AG04450 (cell line): ENCODE measurements at places on chromosomes 6 and 20.

DNA sequence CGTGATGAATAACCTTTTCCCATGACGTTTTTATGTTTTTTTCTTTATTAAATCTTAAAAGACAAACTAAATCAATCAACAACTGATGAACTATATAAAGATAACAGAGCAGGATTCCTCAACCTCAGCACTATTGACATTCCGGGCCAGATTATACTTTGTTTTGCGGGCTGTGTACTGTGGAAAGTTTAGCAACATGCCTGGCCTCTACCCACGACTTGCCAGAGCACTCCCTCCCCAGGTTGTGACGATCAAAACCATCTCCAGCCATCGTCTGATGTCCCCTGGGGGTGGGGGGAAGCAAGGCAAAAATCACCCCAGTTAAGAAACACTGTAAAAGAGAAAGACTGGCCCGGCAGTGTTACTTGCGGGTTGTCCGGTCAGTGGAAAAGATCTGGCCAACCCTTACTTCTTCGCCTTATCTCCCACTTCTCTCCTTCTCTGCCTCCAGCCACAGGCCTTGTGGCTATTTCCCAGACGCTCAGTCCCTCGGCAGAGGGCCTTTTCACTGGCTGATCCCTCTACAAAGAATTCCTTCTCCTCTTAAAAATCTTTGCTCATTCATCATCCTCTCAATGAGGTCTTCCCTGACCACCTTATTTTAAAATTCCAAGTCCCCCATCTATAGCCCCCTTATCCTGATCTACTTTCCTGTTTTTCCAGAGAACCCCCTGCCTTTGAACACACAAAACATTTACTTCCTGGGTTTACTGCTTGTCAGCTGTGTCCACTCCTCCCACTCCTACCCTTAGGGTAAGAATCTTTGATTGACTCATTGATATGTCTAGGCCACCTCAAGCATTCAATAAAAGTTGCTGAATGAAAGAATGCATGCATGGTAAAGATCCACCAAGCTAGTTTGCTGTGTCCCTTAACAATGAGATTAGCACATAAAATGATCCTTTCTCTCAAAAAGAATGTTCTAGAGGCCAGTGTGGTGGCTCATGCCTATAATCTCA is 14.7 kb upstream of the RAB22A start:
- DNase-seq = no peak

DNA sequence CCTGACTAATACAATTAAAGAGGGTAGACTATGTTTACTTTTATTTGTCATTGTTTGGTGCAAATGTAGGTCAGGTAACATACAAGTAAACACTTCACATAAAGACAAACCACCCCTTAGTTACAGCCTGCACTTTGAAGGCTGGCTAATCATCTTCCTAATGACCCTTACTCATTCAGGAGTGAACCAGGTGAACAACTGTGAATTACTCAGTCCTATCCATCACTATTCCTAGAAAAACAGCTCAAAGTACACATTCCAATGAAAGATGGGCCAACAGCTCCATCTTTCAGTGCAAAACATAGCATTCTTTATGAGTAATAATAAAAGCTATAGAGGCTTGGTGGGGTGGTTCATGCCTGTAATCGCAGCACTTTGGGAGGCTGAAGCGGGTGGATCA is 78.2 kb downstream of the FRK start:
- no peak for DNase-seq

DNA sequence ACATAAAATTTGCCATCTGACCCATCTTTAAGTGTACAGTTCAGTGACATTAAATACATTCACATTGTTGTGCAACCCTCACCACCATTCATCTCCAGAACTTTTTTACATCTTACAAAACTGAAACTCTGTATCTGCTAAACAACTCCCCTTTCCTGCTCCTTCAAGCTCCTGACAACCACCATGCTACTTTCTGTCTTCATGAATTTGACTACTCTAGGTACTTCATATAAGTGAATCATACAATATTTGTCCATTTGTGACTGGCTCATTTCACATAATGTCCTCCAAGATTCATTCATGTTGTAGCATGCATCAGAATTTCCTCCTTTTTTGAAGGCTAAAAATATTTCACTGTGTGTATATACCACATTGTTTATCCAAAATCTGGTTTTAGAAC is 86.9 kb upstream of the SMLR1 start:
- DNase-seq = no peak

DNA sequence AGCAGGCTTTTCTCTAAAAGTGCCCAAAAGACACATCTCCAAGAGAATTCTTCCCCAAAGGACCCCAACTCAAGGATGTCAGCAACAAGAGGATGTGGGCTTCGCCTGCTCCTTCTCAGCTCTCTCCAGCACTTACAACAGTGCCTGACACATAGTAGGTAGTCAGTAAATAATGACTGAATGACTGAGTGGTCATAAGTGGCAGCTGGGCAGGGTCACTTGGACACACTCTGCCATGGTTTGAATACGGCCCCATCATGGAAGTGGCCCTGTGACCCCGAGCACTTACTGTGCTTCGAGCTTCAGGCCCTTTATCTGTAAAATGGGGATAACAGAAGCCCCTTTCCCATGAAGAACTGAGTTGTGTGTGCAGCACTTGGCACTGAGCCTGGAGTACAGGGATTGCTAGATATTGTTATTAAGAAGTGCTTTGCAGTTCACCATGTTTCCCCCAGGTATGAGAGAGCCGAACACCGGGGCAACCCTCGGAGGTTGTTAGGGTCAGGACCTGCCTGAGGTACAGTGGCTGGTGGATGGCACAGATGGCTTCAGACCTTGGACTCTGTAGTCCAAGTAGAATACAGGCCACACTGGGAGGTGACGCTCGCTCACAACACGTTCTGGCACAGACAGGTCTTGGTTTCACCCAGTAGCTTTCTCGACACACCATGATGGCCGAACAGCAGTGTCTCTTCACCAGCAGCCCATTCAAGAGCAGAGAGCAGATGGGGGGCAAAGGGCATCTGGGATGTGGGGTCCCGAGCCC is 56.0 kb downstream of the NOL4L start:
- no peak for DNase-seq

DNA sequence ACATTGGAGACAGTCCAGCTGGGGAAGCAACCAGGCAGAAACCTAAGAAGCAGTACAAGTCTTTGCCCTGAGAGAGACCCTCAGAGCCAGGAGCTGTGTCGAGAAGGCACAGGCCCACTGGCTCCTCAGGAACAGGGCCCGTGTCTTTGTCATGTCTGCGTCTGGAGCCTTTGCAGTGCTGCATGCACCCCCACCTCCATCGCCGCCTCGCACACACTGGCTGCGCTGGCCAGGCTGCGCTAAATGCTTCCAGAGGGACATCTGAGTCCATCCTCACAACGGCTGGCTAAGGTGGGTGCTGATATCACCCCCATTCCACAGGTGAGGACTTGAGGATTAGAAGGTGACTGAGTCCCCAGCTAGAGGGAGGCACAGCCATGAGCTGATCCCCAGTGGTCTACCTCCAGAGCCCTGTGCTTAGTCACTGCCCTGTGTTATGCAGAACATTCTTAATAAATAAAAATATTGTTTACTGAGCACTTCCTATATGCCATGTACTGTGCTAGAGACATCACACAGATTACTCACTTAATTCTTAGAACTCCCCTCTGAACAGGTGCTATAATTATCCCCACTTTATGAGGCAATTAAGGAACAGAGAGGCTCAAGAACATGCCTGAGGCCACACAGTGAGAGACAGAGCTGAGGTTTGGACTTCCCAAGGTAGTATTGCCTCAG is 27.6 kb downstream of the GABRR2 start:
- DNase-seq = no peak

GRCh38 chr20:47142774-47143170 is 213.7 kb downstream of the ZMYND8 start:
- no peak for DNase-seq

DNA sequence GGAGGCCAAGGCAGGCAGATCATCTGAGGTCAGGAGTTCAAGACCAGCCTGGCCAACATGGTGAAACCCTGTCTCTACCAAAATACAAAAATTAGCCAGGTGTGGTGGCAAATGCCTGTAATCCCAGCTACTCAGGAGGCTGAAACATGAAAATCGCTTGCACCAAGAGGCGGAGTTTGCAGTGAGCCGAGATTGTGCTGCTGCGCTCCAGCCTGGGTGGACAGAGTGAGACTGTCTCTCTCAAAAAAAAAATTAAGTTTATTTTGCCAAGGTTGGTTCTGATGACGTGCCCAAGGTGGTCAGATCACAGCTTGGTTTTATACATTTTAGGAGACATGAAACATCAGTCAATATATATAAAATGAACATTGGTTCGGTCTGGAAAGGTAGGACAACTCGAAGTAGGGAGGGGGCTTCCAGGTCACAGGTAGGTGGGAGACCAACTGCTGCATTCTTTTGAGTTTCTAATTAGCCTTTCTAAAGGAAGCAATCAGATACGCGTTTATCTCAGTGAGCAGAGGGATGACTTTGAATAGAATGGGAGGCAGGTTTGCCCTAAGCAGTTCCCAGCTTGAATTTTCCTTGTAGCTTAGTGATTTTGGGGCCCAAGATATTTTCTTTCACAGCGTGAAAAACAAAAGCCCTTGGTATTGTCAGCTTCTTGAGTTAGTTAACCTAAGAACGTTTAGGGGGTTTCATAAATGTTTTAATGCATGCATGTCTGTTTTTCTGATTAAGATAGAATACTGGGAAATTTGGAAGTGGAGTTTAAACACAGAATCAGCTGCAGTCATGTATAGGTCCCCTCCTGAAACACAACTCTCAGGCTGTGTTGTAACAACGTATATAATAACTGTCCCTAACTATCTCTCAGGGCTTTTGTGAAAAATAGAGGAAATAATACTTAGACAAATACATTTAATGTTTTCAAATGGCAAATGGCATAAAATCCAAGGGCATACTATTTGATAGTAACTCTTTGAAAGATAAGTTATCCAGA is 16.7 kb downstream of the ACOT13 start:
- DNase-seq = no peak

- DNase-seq = no peak
Observed at GRCh38 chr6:50905297-50905696, 86.6 kb downstream of the TFAP2B start.

DNA sequence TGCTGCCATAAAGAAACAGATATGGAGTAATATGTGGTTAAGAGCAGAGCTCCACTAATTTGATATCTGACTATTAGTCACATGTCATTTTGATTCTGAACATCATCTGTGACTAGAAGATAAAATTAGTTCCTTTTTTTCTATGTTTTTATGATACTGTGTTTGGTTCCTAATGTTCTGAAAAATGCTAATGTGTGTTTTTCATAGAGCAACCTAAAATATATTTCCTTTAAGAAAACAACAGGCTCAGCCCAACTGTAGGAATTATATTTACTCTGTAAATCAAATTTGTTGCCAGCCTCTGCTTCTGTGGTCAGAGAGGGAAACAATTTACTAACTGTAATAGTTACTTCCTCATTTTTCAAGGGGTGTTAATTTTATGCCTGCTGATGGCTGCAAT is 33.3 kb upstream of the TXLNB start:
- no peak for DNase-seq

GRCh38 chr6:4130357-4130987 is 4.9 kb downstream of the ECI2 start:
- DNase-seq = no peak

DNA sequence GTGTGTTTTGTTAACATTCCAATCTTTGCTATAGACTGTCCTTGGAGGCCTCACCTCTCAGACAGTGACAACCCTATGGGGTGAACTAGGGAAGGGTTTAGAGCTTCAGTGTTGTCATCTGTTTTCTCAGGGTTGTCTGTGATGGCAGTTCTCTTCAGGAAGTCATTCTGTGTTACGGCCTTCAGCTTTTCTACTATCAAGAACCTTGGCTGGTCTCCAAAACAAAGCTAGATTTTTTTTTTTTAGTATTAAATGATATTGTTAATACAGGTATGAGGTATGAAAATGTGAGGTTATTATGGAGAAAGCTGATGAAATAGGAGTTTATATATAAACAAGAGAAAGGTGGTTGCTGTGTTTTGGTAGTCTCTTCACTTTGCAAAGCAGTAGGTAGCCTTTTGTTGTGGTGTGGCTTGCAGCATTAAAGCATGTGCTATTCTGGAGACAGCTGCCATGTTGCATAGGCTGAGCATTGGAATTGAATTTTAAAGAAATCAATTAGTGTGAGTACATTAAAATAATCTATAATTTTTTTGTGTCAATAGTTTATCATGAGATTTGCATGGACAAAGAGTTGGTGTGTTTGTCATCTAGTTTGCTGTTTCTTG is 162.6 kb downstream of the CARMIL1 start:
- DNase-seq = no peak

DNA sequence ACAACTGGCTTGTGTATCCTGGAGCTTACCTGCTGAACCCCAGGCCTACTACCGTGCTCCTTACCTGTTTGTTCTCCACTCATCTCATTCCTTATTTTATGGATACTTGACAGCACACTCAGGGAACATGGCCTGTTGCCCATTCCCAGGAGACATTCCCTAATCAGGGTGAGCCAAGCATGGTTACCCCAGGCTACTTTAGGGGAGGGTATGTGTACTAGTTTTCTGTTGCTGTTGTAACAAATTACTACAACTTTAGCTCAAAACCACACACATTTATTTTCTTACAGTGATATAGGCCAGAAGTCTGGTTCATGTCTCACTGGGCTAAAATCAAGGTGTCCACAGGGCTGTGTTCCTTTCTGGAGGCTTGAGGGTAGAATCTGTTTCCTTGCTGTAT is 15.0 kb upstream of the TRAM2 start:
- no peak for DNase-seq

GRCh38 chr6:45689926-45690615 is 312.3 kb upstream of the SUPT3H start:
- no peak for DNase-seq

- DNase-seq = no peak
Observed at GRCh38 chr6:167094820-167095637, 27.9 kb upstream of the CCR6 start.

GRCh38 chr20:4681991-4682401 is 39.7 kb upstream of the PRND start:
- peak; percentile 61 for DNase-seq

DNA sequence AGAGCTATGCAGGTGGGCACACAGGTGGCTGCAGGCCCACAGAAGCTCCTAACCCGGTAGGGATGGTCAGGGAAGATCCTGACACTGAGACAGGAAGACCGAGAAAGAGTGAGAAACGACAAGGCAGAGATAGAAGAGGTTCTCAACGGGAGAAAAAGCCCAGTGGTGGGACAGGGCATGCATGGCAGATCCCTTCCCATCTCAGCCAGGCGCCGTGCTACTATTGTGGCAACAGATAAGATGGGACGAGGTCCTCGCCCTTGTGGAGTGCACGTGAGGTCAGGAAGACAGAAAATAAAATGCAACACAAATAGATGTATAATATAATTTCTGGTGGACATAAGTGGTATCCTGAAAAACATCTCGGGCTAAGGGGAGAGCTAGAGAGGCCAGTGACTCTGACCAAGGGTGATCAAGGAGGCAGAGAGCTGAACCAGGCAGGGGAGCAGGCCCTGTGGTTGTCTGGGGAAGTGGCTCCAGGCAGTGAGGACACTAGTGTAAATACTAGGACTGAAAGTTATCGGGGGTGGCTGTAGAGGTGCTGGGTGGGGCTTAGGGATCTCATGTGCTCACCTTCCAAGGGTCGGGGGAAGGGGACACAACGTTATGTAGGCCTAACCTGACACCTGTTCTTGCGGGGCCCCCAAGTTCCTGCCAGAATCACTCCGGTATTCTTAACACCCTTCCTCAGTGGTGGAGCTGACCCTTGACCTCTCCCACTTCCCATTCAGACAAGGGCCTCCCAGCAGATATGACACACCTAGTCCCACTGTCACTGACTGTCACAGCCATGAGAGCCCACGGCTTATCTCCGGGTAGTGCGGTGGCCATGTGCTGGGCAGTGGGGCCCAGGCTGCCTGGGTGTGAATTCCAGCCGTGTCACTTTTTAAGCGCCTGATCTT is 1.0 kb downstream of the SRXN1 start:
- DNase-seq = no peak
